ENCODE measurements at places on chromosomes 5 and 9.

DNA sequence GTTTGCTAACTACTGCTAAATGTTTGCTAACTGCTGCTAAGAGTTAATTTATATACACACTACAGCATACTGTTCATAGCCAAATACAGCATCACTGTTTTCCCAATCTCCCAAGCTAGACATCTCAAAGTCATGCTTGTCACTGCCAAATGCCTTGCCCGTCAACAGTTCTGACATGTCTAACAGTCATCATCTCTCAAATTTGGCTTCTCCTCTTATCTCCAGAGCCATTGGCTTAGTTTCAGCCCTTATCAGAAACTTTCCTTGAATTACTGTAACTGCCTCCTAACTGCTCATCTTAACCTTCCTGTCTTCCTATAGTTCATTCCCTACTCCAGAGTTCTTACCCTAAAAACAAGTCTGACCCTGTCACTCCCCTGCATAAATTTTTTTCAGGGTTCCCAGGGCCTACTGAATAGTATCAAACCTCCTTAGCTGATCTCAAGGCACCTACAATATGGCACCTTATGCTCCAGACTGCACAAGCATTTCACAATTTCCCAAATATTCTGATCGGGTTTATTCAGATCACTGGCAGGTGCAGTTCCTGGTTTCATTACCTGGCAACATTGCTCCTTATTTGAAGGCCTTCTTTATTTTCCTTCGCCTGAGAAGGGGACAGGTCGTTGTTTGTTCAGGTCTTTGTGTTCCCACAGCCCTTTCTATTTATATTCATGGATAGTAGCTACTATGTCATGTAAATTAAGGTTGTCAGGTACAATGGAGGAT lies 55.9 kb upstream of the ANKRD55 start:
- no peak for DNase-seq

DNA sequence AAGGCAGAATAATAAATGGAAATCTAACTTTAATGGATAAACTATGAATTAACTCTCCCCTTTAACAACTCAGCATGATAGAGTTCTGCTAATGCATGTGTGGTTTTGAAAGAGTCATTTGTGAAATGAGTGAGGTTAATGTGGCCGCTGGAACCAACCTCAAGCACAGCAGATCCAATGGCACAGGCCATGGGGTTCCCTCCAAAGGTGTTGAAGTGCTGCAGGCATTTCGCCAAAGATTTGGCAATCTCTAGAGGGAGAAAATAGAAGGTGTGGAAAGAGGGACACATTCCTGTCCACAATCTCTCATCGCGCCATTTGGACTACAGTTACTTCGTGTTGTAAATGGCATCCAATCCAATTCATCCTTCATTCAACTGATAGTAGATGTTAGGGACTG lies 35.0 kb downstream of the AGXT2 start:
- DNase-seq: no peak

- DNase-seq: peak; percentile 7
These were observed 594.1 kb upstream of the BRINP1 start for GRCh38 chr9:119963258-119963797.

- DNase-seq: no peak
These were observed 97.8 kb upstream of the HAND1 start for GRCh38 chr5:154575546-154576428.

- DNase-seq: peak; percentile 71
These were observed 187.5 kb downstream of the TMEM38B start for GRCh38 chr9:105881654-105882349.

- no peak for DNase-seq
These were observed 192.3 kb downstream of the PALM2AKAP2 start for GRCh38 chr9:109972026-109972882.

DNA sequence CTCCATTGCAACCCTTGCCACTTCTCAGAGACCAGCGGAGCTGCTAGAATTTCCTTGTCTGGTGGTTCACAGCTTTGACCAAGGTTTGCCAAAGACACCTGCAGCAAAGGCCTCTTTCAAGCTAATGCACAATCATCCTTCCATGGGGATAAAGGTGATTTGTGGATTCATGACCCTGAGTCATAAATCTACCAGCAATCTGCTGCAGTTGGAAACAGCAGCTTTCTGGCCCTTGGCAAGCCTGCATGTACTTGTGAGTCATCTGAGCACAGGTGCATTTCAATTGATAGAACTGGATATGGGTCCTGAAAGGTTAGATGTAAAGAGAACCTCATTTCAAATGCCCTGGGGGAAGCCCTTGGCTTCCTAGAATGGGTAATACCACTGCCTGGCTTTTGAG lies 21.6 kb upstream of the TCF7 start:
- no peak for DNase-seq

GRCh38 chr9:115514454-115514853 lies 396.5 kb upstream of the TNC start:
- no peak for DNase-seq

- no peak for DNase-seq
These were observed 487.4 kb upstream of the RIOK2 start for GRCh38 chr5:97670447-97670846.

DNA sequence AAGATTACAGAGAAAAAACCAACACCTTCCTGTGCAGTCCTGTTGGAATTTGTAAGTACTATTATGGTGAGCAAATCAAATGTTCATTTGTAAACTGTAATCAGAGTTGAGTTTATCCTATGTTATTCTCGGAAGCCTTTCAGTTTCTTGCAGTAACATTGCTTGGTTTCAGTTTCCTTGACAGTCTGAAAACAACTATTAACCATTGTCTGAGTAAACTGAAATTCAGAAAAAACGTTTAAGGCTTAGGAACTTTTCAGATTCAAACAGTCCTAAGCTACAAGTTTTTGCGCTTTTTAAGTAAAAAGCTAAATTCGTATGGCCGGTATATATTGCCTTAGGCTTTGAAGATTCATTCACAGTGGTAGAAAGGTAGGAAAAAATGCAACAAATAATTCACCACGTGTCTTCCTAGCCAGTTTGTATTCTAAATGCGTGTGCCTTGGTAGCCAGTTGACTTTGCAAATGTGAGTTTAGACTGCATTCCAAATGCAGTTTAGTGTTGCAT lies 2.5 kb downstream of the GPBP1 start:
- DNase-seq: no peak

DNA sequence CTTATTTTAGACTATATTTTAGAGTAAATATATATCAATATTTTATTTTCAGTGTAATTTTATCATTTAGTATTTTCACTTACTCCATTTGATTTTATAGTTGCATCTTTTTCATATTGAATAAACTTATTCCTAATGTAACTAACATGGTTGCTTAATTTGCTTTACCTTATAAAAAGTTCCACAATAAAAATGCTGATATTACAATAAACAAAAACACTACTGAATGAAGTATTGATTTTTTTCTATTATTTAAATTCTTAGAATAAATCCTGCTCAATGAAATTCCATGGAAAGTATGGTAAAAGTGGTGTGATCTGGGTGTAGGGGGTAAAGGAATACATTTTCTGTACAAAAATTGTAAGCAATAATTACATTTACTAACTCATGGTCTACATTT lies 2074.9 kb upstream of the C9orf72 start:
- DNase-seq: no peak

DNA sequence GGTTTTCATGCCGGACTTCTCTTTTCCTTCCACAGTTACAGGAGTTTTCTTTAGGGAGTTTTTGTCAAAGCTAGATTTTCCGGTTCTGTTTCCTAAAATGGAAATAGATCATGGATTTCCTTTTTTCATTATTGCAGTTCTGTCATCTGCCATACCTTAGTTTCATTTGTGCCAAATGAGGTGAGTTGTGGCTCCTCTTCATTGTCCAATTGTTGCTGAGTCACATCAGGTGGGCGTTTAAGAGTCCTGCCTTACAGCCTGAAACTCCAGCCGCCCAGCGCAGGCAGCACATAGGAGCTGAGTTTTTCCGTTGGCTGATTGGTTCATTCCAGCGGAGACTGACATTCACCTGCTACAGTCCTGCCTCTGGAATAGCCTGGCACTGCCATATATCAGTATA lies 14.1 kb downstream of the SLC25A25 start:
- DNase-seq: no peak

GRCh38 chr5:89337-90286 lies 2.4 kb upstream of the PLEKHG4B start:
- no peak for DNase-seq

DNA sequence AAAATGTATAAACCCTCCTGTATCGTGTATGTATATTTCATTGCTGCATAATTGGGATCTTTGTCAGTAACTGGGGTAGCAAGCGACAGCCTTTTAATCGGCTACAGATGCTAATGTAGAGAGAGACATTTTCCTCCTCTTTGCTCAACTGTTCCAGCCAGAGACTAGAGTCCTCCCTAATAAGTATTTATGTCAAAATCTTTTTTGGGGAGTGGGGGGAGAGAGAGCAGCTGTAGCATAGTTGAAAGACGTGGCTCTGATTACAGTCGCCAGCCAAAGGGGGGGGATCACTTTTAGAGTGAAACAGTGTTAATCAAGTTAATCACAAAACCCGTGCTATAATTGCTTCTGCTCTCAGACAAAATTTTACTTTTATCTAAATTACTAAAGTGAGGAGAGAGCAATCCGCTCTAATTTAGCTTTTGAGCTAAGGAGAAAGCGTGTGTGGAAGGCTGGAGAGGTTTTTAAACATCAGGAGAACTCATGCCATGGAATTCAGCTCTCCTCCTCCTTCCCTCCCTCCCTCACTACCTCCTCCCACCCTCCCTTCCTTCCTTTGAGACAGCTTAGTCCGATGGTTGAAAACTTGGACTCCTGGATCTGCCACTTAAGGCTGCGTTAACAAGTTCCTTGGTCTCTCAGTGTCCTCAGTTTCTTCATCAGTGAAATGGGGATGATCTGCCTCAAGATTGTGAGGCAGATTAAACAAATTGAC lies 87.3 kb upstream of the ZNF618 start:
- no peak for DNase-seq

DNA sequence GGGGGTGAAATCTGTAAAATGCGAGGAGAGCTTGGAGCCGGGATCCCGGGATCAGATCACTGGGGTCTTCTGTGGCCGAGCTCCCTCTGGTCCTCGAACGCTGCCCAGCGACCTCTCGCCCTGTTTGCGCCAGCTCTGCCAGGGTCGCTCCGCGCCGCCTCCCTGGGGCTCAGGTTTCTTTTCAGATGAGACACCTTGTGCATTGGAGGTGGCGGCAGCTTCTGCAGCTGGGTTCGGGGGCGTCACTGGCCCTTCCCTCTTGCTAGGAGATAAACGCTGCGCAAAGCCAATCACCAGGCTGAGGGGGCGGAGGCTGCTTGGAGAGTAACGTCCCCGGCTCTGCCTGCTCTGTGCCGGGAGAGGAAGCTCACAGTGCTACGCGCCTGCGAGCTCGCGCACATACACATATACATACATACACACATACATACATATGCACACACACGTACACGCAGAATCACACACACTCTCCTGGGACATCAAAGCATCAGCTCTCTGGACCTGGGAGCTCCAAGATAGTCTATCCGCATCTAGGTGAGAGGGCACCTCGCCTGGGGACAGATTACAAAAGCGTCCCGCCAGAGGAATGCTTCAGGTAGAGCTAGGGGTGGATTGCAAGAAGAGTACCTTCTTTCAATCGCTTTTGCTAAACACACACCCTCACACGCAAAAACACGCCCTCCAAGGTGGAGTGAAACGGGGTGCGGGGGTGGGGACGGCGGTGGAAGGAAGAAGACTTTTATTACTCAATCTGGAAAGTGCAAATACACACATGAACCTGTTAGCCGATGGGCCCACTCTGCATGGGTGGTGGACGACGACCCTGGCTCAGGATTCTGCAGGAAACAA lies at the start of gene ST8SIA4:
Gene ST8SIA4 (minus strand): TSS at position 244 of the 849 bp plus-strand sequence. CDS start 327 bp downstream, outside the sequence.
- peak; percentile 71 for DNase-seq

DNA sequence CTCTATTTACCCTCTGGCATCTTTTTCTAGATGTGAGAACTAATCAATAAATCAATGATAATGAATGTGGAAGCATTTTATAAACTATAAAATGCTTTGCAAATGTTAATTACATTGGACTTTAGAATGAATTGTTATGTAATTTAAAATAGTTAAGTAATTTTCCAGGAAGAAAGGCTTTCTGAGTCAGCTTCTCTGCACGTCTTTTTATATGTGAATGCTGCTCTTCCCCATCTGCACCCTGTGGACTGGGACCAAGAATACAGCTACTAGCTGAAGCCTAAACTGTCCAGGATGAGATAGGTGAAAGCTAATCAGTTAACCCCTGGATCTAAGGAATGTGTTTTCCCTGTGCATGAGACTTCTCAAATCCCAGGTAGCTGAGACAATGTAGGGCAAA lies 292.9 kb downstream of the NR3C1 start:
- DNase-seq: no peak

GRCh38 chr5:133423618-133424282 lies 188.6 kb downstream of the FSTL4 start:
- peak; percentile 88 for DNase-seq

DNA sequence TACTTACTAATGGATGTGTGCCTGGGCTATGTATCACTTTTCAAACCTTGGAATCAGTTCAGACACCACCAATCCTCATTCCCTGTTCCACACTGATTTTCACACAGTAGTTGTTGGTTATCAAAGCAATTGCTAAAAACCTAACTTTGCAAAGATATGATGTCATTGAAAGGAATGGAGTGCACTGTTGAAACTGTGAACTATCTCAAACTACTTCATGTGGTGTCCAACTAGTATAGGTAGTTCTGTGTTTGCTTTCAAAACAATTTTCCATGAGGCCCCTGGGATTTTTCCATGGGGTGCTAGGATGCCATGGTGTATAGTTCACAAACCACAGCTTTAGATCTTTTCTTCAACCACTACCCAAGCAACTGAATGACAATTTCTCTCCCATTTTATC lies 17.8 kb downstream of the INIP start:
- no peak for DNase-seq

GRCh38 chr9:130064621-130065020 lies 10.9 kb downstream of the GPR107 start:
- no peak for DNase-seq

DNA sequence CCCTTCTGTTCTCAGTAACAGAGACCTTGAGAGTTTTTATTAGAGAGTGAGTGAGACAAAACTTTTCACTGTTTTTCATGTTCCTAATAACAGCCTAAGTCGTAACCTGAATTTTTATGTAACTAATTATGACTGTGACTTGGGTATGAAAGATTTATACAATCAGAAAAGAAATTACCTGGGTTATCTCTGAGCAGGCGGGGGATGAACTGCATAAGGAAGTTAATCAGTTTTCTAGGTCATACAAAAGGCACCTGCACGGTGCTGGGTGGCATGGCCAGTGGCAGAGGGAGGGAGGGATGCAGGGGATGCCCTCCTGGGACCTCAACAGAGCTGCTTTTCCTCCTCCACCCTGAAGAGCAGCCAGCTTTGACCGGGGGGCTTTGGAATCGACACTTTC lies 219.8 kb downstream of the HSPA4 start:
- no peak for DNase-seq

DNA sequence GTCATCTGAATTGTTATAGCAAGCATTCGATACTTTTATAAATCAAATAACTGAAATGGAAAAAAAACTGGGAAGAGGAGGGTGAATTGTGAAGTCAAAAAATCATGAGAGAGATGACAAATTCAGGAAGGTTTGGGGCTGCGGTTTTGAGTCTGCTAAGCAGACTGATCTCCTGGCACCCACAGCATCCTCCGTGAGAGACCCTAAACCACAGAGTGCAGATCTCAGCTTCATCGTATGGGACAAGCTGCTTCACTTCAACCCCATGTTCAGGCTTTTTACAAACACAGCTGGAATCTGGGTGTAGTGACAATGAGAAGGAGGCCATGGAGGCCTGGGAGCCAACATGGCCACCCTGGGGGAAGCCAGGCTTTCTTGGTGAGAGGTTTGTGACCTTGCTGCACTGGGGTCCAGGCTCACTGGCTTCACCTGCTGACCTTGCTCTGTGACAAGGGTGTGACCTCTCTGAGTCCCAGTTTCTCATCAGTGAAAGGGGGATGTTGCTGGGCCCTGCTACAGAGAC lies 19.4 kb downstream of the USP20 start:
- no peak for DNase-seq

GRCh38 chr9:78663369-78663768 lies 366.4 kb downstream of the PSAT1 start:
- DNase-seq: no peak

All from endothelial cell (in vitro differentiated cells).